ENCODE measurements at places on chromosomes 4 and X. TPM values are rescaled to one million over a fixed set of nuclear protein-coding genes. Genes with fewer than 3 reads are reported as not detected.

CFAP47 gene
- total RNA-seq, result not detected

ARL9 gene
- total RNA-seq, result 0.07 TPM

GRCh38 chr4:158884280-158884679, 115.5 kb downstream of the FNIP2 start:
- DNase-seq, result no peak

- DNase-seq, result no peak
Measured at GRCh38 chrX:15680401-15680800, 15.8 kb upstream of the CLTRN start.
